ENCODE measurements at places on chromosomes 13 and 19.

DNA sequence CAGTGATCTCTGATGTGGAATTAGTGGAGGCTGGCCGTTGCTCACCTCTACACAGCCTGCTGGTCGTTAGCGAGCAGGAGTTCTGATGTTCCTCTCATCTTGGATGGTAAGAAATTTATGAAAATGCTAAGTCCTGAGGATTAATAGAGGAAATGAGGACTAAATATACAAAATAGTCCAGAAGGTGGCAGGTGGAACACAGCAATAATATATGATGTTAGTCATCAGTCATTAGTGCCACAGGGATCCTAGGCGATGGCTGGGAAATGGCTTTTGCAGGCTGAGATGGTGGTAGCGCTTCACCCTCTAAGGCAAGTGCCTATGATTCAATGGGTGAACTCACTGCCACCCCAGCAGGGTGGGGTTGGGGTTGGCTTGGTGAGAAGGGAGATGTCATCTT lies 338.6 kb upstream of the TMTC4 start:
- DNase-seq = no peak

GRCh38 chr13:49221590-49221965 lies 1.4 kb downstream of the MLNR start:
- no peak for DNase-seq

- DNase-seq = no peak
Measured at GRCh38 chr13:57352114-57352513, 185.1 kb downstream of the PRR20E start.

DNA sequence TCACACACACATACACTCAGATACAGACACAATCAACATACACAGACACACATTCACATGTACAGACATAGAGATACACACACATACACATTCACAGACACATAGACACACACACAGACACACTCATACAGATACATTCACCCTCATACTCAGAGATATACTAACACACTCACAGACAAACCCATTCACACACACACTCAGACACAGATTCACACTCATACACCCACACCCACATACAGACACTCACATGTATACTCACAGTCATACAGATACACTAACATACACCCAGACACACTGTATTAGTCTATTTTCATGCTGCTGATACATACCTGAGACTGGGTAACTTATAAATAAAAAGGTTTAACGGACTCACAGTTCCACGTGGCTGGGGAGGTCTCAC lies 30.8 kb downstream of the GJA3 start:
- no peak for DNase-seq

DNA sequence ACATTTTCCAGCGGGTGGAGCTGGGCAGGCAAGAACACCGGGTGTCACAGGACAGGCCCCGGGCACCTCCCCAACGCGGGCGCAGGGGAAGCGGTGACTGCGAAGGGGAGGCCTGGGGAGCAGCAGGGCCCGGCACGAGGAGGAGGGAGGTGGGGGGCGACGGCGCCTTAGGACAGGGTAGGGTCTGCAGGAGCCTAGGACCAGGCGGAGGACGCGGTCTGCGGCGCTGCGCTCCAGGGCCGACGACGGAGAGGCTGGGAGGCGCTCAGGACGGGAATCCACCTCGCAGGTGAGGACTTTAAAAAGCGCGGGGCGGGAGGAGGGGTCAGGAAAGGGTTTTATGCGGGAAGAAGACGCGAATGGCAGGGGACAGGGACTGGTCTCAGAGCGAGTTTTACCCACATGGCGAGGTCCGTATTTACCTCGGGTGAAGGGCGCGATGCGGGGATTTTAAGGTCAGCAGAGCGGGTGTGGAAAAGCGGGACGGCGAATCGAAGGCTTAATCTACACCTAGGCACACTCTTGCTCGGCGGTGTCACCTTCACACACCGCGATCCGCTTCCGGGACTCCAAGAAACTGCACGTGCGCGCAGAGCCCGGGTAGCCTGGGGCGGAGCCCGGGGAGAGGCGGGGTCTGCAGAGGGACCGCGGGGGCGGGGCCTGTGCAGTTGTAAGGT lies 13.5 kb downstream of the ERVV-2 start:
- DNase-seq = peak; percentile 67

DNA sequence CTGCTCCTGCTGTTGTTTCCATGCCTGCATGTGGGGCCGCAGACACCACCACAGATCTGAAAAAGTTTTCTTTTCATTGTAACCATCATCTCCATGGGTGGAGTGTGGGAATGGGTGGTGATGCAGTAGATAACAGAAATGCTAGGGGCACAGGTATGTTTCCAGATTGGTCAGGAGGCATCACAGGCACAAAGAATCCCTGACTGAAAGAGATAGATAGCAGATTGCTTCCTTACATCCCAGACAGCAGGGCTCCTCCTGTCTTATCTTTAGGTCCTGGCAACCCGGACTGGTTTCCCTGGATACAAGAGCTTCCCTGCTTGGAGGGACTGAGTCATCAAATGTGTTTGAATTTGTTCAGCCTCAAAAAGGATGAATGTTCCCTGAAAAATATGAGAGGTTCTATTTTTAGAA lies 1937.6 kb downstream of the PCDH9 start:
- DNase-seq = peak; percentile 96

DNA sequence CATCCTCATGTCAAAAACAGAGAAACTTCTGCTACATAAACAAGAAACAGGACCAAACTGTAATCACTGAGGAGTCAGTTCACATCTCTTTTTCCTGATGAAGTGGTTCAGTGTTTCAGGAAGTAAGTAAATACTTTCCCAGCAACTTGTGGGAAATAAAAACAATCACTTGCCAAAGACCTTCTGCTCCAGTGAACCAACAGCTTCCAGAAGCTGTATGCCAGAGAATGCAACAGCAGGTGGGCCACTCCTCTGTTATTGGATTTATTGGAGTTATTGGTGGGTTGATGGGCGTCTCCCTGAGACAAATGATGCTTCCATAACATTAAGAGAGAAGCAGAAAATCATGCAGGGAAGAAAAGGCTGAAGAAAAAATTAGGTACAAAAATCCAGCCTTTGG lies 9.9 kb downstream of the SLC6A16 start:
- DNase-seq = no peak

GRCh38 chr13:20064128-20064527 lies 96.7 kb downstream of the GJA3 start:
- DNase-seq = no peak

- DNase-seq = no peak
Measured at GRCh38 chr19:32289566-32290210, 55.7 kb upstream of the ZNF507 start.

GRCh38 chr13:105627270-105627669 lies 908.2 kb downstream of the EFNB2 start:
- no peak for DNase-seq

- no peak for DNase-seq
Measured at GRCh38 chr13:48297131-48297786, 6.3 kb upstream of the RB1 start.

GRCh38 chr19:32718286-32718685 lies 1.3 kb upstream of the TDRD12 start:
- DNase-seq = no peak

DNA sequence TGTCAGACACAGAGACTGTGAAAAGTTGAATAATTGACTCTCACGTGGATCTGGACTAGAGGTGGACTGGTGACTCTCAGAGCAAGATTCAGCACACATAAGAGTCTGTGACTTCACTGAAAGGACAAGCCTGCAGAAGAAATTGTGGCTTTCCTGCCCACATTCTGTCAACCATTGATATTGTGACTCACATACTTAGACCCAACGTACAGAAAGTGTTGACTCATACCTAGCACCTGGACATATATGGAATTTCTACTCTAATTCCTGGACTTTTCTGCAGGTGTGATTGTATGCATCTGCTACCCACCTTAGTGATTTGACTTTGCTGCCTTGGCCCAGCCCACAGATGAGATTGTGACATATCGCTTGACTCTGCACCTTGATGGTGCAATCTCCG lies 15.6 kb upstream of the ZNF730 start:
- no peak for DNase-seq

DNA sequence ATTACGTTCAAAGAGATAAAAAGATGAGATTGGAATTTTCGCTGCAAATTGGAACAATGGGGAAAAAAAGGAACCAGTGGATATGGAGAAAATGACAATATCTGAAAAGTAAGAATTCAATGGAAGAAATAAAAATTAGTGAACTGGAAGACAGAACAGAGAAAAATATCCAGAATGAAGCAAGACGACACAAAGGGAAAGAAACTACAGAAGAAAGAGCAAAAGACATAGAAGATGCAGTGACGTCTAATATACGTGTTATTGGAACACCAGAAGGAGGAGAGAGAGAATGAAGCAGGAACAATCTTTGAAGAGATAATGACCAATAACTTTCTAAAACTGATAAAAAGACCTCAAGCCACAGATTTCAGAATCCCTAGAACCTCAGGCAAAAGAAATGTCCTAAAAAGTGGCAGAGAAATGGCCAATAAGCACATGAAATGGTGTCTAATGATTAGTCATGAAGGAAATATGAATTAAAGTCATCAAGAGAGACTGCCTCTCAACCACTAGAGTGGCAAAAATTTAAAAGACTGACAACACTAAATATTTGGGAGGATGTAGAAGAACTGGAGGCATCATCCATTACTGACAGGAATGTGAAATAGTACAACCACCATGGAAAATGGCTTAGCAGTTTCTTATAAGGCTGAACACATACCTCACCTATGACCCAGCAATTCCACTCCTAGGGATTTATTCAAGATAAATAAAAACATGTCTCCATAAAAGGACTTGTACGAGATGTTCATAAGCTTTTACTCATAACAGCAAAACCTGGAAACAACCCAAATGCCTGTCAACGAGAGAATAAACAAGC lies 56.5 kb downstream of the GADD45B start:
- DNase-seq = no peak

- peak; percentile 65 for DNase-seq
Measured at GRCh38 chr13:75258159-75258782, 223.7 kb downstream of the TBC1D4 start.

DNA sequence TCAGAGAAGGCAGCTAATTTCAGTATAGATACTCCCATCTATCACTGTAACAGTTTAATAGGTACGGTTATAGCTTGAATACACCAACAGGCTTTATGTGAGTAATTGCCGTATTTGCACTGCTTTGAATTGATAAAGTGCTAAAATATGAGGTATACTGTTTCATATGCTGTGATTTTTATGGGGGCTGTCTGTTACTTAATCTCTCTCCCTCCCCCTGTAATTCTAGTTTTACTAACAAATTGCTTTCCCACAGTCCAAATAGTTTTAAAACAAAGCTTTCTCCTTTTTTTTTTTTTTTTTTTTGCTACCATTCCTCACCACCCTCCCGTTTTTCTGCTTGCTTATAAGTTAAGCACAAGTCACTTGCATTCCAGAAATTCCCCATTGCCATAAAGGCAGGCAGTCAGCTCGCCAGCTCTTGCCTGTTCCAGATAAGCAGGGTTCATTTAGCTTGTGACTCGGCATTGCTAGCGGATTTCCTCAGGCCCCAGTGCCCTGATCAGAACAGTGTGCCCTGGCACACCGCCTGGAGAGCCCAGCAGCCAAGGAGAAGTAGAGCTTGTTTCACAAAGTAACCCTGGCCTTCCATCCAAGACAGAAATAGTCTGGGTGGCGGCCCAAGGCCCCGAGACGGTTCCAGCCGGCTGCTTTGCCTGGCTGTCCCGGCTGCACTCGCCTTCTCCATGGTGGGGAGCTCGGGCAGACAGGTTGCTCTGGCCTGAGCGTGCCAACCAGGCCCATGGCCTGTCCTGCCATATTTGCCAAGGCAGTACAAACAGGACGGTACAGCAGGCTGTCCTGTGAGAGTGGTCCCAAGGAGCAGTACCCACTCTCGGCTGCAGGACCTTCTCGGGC lies 43.5 kb upstream of the NPAS1 start:
- DNase-seq = peak; percentile 97

DNA sequence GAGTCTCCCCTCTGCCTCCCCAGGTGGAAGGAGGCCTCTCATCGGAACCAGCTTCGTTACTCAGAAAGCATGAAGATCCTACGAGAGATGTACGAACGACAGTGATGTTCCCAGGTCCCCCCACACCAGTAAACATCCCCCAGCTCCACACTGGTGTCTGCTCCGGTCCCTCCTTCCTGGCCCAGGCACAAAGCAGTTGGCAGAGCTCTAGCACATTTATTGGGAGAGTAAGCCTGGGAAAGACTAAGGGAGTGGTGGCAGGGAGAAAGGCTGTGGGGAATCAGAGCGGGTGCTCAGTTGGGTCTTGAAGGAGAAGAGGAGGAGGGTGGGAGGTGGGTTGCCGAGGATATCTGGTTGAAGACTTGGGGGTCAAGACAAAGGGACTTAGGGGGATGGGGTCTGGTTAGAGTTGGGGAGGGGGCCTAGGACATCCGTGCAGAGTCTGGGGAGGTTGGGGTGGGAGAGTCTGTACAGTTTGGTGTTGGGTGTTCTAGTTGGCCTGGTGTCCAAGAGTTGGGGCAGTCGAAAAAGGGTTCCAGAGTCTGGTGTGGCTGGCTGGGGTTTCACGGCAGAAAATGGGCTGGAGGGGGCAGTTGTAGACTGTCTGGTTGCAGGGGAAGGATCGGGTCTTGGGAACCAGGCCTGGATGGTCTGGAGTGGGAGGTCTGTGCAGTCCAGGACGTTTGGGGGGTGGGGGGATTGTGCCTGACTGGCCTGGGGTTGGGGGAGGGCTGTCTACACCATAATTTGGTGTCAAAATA lies 2.3 kb downstream of the HSPB6 start:
- DNase-seq = no peak

DNA sequence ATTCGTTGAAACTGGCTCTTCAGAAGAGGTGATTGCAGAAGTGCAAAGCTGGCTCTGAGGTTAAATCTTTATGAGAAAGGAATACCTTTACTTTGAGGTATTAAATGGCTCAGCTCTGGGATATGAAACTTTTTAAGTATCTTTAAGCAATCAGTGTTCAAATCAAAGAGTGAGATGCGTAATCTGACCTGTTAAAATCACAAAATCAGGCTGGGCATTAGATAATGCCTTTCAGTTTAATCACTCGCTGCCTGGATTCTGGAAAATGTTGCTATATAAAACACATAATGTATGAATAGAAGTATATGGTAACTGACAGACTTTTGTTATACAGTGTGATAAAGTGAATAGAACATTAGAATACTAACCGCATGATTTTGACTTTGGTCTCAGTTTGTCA lies 2.0 kb upstream of the DGKH start:
- DNase-seq = no peak

- no peak for DNase-seq
Measured at GRCh38 chr19:16249826-16250404, 52.2 kb downstream of the AP1M1 start.

DNA sequence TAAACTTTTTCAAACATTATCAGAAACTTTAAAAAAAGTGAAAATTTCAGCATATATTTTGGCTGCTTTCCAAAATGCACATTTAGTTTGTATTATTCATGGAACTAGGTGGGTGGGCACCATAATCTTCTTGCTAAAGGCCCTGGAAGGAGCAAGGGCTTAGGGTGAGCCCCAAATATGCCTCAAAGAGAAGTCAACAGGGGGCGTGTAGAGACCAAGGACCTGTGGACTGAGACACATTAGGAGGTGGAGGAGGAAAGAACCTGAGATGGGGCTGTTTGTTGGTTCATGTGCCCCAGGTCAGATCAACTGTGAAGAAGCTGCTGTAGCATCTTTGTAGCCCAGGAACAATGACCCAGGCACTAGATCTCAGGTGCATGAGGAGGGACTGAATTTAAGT lies 79.6 kb upstream of the OLFM4 start:
- DNase-seq = no peak

GRCh38 chr13:111916201-111916600 lies 150.7 kb upstream of the SOX1 start:
- DNase-seq = no peak

All from mesendoderm (in vitro differentiated cells).